Inflammatory macrophage treated with lipopolysaccharide for 1 hour (primary cell): ENCODE measurements at places on chromosomes 16 and 17.

GRCh38 chr17:64418506-64419339 is 28.1 kb upstream of the PECAM1 start:
- peak; percentile 55 for DNase-seq

- DNase-seq = no peak
These were observed 582.7 kb upstream of the PSMD7 start for GRCh38 chr16:73713778-73714495.

DNA sequence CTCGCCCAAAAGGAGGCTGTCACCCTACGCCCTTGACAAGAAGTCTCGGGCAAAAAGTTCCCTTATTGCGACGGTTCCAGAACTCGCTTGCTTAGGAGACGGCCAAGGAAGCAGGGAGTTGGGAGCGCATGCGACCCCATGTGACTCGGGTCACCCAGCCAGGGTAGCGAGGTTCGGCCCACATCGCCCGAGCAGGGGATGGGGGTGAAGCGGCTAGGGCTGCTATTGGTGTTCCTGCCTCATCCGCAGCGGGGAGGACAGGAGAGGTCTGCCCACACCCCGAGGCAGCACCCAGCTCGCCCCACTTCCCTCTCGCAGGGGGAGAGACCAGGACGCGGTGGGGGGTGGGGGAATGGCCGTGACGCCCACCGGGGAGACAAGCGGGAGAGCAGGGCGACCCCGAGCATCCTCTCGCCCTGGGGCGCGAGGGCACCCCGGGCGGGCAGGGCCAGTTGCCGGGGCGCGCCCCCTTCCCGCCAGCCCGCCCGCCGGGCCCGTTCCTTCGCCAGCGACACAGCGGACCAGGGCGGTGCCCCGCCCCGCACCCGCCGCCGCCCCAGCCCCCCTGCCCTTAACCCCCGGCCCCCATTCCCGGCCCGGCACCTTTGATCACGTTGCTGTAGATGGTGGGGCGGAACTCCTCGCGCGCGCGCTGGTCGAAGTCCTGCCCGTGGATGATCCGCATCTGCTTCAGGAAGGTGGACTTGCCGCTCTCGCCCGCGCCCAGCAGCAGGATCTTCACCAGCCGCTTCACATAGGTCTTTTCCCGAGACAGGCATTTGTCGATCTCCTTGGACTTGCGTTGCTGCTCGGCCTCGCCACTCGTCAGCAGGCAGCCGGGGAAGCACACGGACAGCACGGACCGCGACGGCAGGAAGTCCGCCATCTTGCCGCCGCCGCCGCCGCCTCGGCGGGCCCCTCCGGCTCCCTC is 567 bp downstream of the GNA13 start:
- peak; percentile 92 for DNase-seq

GRCh38 chr16:13902677-13903076 is 17.3 kb upstream of the ERCC4 start:
- no peak for DNase-seq

DNA sequence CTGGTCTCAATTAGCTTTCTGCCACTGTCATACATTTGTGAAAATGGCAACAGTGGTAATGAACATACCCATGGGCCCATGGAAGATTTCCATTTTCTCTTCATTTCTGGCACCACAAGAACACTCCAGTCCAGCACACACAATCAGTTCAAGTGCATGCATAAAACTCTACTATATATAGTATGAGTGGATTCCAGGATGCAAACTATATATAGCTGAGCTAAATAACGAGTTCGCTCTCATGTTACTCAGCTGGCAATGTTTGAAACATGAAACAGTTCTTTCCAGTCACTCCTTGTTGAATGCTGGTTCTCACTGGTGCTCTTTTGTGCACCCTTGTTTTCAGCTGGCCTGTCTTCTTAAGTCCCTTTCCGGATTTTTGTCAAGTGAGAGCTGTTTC is 75.2 kb upstream of the DHX40 start:
- no peak for DNase-seq

- no peak for DNase-seq
These were observed 534.1 kb upstream of the HSBP1 start for GRCh38 chr16:83273504-83274173.

GRCh38 chr17:47611372-47612350 is 38.1 kb upstream of the KPNB1 start:
- DNase-seq = no peak

DNA sequence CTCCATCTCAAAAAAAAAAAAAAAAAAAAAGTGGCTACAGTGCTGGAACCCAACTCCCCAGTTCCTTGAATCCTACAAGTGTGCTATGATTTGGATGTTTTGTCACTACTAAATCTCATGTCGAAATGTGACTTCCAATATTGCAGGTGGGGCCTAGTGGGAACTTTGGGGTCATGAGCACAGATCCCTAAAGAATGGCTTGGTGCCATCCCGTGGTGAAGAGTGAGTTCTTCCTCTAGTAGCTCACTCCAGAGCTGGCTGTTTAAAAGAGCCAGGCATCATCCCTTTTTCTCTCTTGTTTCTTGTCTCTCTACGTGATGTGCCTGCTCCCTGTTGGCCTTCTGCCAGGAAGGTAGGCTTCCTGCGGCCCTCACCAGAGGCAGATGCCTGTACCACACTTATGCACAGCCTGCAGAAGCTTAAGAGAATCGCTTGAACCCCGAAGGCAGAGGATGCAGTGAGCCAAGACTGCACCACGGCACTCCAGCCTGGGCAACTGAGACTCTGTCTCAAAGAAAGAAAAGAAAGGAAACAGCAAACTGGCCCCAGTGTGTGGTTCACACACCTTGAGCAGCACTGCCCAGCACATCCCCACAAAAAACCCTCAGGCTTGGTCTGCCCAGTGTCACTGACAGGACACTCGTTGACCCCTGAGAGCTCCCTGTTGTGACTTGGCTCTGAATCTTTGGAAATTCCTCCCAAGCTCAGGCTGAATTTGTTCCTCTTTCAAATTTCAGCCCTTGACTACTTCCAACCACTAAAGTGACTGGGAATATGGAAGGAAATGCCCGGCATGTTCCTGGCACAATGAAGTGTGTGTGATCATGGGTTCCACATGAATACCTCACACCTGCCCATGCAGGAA is 3.1 kb downstream of the MT1E start:
- no peak for DNase-seq

DNA sequence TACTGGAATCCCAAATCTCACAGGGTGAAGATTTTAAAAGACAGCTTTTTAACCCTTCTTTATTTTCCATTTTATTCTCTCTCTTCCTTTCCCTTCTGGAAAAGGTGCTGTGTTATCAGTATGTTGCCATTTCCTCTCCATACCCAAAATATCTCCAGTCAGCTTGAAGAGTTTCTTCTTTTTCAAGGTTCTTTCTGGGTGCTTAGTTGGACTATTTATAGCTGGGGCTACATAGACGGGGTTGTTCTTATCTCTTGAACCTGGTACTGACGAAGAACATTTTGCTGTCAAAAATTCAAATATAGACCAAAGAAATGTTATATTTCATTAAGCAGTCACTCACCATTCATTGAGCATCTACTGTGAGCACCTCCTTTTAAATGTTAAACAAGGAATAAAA is 48.6 kb downstream of the IST1 start:
- no peak for DNase-seq

DNA sequence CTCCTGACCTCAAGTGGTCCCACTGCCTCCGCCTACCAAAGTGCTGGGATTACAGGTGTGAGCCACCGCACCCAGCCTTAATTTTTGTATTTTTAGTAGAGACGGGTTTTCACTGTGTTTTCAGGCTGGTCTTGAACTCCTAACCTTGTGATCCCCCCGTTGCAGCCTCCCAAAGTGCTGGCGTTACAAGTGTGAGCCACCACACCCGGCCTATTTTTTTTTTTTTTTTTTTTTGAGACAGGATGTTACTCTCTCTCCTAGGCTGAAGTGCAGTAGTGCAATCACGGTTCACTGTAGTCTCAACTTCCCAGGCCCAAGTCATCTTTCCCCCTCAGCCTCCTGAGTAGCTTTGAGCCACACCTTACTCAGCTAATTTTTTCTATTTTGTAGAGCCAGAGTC is 3.1 kb upstream of the SNX11 start:
- DNase-seq = no peak

- no peak for DNase-seq
These were observed 8.3 kb upstream of the SLC52A1 start for GRCh38 chr17:5043524-5043923.

GRCh38 chr16:84483882-84484565 is 20.4 kb downstream of the MEAK7 start:
- no peak for DNase-seq

DNA sequence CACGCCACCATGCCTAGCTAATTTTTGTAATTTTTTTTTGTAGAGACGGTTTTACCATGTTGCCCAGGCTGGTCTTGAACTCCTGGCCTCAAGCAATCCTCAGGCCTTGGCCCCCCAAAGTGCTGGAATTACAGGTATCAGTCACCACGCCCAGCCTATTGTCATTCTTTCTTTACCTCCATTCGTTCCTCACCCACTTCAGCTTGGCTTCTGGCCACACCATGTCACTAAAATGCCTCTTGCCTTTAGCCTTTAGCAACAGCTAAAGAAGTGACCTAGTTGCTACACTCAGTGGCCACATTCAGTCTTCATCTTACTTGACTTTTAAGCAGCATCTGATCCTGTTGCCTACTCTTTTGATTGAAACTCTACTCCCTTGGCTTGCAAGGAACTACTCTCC is 3.6 kb upstream of the LRRC75A start:
- DNase-seq = no peak

- DNase-seq = no peak
These were observed 75.1 kb upstream of the GOT2 start for GRCh38 chr16:58809213-58809612.

GRCh38 chr16:23029733-23030420 is 119.4 kb downstream of the USP31 start:
- no peak for DNase-seq

DNA sequence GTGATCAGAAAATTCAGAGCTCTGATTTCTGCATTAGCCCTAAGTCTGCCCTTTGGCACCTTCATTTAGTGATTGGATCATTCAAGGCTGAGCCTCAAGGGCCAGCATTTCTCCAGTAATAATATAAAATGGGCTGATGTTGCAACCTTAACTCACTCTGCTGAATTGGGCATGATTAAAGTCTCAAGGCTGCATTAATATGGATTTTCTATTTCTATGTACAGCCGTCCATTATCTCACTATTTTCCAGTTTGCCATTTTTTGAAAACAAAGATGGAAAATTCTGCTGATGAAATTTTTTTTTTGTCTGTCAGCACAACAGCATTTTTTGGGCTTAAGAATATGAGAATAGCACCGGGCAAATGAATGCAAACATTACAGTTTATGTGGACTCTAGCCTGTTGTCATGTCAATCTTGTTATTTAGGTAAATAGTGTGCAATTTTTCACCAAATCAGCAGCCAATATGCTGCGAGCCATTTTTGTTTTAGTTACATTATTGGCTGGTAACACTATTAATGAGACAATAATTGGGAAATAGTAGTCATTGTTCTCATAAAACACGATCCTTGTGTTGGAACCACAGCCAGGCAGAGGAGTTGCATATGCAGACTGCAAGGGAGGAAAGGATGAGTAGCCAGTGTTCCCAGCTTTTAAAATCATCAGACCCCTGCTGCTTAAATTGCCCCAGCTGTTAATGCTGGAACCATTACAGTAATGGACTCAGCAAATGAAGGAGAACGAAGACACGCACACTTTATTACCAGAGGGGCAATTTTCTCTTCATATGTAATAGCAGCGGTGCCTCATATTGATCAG is 10.5 kb downstream of the FTO start:
- no peak for DNase-seq

- no peak for DNase-seq
These were observed 84.5 kb downstream of the TNRC6C start for GRCh38 chr17:78043031-78043430.

- no peak for DNase-seq
These were observed 295.8 kb downstream of the ZFHX3 start for GRCh38 chr16:72752004-72752695.

GRCh38 chr16:62543516-62543915 is 507.3 kb upstream of the CDH8 start:
- DNase-seq = no peak

- DNase-seq = no peak
These were observed 20.7 kb upstream of the FOXJ1 start for GRCh38 chr17:76161619-76162266.

DNA sequence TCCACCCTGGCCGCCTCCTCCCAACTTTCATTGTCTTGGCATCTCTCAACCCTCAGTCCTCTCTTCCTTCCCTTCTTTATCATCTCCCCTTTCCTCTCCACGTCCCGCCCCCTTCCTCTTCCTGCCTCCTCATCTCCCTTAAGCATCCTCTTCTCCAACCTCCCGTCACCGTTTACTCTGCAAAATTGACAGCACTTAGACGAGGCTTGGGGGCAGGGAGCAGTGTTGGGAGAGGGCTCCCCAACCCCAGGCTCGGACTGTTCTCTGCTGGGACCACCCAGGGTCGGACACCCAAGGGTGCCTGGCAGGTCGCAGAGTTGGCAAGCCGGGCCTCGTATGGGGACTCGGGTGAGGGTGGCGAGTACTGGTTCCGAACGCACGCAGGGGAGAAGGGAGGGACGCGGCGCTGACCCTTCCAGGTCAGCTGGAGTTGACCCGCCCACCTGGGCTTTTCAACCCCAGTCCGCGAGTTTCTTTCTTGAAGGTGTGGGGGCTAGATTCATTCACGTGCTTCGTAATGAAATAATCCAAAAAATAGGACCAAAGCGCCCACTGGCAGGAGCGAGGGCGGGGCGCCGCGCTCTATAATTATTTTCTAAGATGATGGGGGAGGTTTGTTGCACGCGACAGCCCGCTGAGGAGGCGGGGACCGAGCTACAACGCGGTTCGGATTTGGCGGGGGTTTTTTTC is 775 bp upstream of the PAGR1 start:
- no peak for DNase-seq

DNA sequence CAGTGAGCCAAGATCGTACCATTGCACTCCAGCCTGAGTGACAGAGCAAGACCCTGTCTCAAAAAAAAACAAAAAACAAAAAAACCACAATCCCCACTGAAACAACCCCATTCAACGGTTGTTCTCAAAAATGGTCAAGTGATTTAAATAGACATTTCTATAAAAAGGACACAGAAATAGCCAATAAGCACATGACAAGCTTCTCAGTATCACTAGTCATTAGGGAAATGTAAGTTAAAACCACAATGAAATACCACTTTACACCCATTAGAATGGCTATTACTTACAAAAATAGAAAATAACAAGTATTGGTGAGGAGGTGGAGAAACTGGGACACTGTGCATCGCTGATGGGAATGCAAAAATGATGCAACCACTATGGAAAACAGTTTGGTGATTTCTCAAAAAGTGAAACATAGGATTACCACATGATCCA is 26.6 kb upstream of the MYLK3 start:
- DNase-seq = peak; percentile 22

DNA sequence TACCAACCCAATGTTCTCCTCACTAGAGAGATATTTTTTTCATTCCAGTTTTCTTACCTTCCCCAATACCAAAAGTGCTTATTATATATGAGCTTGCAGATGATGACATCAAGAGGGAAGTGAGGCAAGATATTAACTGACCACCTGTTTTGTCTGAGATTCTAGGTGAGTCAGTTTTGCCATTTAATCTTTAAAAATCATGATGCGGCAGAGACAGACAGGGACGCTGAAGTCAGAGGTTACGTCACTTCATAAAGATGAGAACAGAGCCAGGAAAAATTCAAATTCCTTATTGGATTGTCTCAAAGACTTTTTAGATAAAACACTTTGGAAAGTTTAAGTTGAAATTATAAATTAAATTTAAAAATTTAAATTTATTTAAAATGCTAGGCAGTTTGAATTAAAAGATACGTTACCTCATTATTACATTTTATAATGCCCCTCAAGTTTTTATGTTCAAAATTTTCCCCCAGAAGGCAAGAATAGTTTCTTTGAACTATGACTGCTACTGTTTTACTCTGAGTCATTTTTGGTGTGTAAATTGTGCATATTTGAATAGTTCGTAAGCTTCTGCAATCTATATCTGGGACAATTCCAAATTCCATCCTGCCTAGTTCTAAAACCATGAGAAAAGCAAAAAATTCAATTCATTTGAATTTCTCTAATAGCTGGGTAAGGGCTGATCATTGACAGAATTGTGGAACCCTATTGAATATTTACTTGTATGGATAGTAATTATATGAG is 839.6 kb upstream of the GOT2 start:
- no peak for DNase-seq
